CD4-positive, alpha-beta T cell treated with Interleukin-4 for 1 hour (primary cell): ENCODE measurements at places on chromosomes 1 and 21.

- DNase-seq, result no peak
Measured at GRCh38 chr1:173002891-173003838, 47.6 kb downstream of the TNFSF18 start.

DNA sequence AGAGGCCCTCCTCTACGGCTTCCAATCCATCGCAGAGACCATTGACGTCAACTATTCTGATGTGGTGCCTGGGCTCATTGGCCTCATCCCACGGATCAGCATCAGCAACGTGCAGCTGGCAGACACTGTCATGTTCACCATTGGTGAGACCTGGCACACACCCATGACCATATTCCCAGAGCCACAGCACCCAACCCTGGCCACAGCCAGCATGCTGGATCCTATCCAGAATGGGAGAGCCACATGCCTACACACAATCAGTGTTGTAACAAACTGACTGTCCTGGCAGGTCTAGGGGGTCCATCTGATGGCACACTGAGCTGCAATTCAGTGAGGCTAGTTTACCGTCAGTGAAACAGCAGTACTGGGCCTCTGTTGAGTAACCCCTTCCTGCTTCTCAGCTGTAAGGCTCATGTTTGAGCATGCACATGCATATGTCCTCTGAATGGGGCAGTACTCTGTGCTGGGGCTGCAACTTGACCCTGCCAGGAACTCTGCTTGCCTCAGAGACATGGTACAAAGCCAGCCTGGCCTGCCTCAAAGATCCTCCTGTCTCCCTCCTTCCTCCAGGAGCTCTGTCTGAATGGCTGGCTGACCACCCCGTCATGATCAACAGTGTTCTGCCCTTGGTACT is 10.8 kb downstream of the IPO13 start:
- no peak for DNase-seq

DNA sequence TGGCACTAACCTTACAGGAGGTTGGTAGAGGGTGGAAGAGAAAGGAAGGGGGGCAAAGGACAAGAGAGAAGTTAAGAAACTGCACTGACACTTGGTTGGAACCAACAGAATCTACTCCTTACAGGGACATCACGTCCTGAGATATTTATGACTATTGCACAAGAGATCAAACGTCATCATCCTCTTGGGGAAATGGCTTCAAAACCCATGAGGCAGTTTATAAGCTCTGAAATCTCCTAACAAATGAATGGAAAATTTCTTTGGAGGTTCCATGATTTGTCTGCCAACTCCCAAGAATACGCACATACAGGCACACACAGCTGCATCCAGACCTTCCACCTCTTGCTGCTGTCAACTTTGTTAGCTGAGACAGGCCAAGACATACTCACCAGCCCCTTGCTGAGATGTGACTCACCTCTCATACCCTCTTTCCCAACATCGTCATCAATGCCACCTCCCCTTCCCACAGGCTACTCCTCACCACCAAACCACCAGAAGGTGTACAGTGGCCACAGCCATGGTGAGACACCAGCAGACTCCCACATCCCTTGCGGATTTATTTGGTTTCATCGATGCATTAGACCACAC is 135.5 kb downstream of the SETD4 start:
- DNase-seq, result no peak

GRCh38 chr1:108357802-108358201 is 92.3 kb upstream of the NBPF6 start:
- no peak for DNase-seq

DNA sequence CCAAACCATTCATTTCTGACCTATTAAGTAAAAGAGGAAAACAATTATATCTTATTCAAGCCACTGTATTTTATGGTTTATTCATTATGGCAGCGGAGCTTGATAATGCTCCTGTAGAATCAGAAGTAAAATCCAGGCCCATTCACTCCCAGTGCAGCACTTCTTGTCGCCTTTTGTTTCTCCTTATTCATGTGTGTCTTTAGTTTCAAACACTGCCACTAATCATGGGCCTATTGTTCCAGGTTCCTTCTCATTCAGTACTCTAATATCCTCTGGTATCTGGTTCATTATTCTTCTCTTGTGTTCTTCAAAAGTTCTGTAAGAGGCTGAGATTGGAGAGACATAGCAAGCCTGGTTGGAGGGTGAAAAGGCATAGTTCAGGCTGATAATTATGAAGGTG is 218.3 kb downstream of the LRRIQ3 start:
- no peak for DNase-seq

- DNase-seq, result no peak
Measured at GRCh38 chr1:3070644-3071564, 1.9 kb downstream of the PRDM16 start.

DNA sequence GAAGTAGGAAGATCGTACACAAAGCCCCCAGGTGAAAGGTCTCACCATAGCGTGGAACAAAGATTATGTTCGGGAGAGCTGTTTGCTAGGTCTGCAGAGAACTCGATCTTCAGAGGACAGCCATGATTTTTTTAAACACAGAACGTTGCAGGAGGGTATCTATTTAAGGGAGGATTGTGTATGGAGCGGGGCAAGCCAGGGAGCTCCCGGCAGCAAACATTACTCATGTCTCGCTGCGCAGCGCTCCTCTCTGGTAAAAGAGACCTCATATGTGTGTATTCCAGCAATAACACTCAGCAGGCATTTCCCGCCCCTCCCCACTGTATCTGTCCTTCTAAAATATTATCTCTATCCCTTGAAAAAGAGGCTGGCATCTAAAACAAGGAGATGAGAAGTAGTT is 2.7 kb downstream of the GLIS1 start:
- no peak for DNase-seq

DNA sequence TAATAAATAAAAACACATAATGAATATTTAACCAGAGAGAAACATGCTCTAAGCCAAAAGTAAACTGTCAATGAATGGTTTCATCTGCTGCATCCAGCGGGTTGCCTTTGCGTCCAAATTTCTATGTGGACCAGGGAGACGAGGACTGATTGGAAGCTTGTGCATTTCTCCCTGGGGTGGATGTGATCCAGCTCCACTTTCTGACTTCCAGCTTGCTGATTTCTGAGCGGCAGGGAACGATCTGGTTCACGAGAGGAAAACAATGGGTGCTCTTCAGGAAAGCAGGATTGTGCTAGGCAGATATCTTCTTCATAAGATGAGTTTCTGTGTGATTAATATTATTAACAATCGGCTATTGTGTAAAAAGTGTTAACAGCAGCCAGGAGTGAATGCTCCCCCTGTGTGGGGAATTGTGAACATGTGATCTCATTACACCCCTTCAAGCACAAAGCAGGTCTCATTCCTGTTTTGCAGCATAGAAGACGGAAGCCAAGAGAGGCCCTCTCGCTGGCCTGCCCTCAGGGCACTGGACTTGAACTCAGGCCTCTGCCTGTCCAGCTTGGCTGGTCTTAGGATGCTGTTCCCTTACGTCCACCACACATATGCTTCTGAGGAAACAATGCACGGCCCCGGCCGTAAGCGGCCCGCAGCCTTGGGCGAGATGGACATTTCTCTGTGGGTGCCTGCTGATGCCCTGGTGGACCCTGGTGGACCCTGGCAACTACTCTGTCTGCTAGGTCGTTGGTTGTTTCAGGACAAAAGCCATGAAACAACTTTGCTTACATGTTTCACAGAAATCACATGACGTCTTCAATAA is 183.4 kb upstream of the C1orf174 start:
- no peak for DNase-seq

GRCh38 chr1:192952646-192953045 is 106.5 kb downstream of the UCHL5 start:
- no peak for DNase-seq

- peak; percentile 73 for DNase-seq
Measured at GRCh38 chr1:28359592-28360239, 9.8 kb upstream of the PHACTR4 start.

- DNase-seq, result no peak
Measured at GRCh38 chr1:2322065-2322571, 69.2 kb downstream of the MORN1 start.

DNA sequence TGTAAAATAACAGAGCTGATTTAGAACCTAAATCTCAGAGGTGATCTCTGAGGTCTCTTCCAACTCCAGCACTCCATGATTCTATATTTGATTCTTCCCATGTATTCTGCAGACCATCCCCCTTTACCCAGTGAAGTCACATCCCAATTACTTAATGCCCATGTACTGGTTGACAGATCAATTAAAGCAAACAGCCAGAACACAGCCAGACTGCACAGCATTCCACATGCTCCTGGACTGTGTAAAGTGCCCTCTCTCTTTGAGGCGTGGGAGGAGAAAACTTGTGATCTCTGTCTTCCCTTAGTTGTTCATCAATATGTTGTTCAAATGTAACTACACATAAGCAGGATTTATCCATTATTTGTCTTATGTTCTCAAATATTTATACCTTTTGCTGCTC is 18.1 kb downstream of the NOS1AP start:
- DNase-seq, result no peak

DNA sequence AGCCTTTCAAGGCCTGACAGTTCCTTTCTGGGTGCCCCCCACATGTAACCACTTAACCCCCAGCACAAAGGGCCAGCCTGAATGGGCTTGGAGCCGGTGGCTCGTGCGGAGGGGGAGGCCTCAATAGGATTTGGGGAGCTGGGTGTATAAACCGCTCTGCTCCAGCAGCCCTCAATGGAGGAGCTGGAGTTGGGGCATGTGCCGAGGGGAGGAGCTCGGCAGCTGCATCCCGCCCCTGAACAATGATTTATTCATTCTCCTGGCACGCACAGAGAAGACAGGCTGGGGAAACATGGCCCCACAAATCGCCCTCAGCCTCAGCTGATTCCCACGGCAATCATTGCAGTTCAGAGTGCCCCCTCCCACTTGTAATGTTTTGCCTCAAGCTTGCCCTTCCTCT is 6.9 kb upstream of the C1orf216 start:
- DNase-seq, result no peak

- no peak for DNase-seq
Measured at GRCh38 chr1:66450043-66450514, 83.9 kb upstream of the SGIP1 start.

DNA sequence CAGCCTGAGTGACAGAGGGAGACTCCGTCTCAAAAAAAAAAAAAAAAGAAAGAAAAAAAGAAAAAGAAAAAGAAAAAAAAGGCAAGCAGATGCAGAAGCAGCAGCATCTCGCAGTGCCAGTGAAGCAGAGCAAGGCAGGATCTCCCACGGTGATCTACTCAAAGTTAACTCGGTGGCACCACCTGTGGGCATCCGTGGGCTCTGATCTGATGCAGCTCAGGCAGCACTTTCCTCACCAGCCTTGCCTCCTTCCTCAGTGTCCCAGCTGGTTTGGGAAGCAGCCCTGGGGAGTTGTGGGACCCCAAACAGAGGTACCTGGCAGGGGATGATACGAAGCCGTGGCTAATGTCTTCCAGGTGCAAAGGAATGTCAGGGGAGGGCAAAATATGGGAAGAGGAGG is 104.3 kb upstream of the KRTAP19-8 start:
- DNase-seq, result peak; percentile 35

DNA sequence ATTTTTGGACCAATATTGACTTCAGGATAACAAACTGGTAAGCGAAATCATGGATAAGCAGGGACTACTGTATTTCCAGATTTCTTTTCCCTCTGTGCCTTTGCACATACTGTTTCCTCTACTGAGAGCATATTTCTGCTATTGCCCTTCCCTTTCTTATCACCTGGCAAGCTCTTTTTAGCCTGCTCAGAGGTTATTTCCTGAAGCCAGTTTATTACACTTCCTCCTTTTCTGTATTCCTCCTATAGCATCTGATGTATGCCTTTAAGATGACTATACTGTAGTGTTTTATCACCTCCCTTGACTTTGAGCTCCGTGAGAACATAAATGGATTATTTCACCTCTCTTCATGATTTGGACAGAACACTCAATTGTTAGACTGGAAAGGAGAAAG is 49.0 kb downstream of the MAGI3 start:
- DNase-seq, result no peak

DNA sequence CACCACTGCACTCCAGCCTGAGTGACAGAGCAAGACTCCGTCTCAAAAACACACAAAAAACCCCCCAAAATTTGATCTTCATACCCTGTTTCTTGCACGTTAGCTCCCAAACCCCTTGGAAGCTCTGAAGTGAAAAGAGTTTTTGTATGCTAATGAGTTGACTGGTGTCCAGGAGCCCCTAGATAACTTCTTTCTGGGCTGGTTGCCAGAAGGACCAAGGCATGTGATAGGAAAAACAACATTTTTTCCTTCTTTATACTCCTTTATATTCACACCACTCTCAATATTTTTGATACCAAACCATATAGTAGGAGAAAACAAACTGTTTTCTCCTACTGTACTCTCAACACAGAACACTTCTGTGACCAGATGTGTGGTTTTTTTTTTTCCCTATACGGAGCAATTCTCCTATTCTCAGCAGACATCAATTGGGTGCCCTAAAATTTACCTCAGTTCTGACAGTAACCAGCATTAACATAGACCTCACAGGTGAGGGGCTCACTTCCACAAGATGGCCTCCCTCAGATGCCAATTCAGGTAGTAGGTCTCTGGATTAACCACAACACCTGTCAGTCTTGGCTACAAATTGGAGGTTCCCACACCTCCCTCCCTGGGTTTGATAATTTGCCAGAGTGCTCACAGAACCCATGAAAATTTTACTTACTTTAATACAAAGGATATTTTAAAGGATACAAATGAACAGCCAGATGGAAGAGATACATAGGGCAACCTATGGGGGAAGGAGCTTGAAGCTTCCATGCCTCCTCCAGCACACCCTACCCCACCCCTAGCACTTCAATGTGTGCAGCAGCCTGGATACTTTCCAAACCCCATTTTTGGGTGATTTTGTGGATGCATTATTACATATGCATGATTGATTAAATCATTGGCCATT is 25.6 kb downstream of the ZYG11B start:
- no peak for DNase-seq

DNA sequence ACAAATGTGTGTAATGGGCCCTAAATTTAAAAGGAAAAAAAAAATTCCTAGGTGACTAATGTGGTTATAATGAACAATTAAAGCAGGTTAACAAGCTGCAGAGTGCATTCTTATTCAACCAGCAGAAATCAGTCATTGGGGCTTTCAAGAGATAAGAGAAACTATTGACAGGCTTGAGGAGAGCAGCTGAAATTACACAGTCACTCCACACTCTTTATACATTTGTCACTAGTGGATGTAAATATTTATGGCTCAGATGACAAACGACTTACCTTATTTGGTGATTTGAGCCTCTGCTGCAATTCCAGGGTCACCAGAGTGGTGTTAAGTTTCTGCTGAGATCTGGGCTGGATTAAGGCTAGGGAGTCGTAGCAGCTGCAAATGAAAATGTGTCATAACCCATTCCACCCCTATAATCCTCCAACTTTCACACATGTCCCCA is 896.3 kb downstream of the TTLL7 start:
- DNase-seq, result no peak

GRCh38 chr1:215055281-215055935 is 27.1 kb upstream of the KCNK2 start:
- DNase-seq, result no peak

- DNase-seq, result no peak
Measured at GRCh38 chr1:6691507-6691906, 10.1 kb downstream of the DNAJC11 start.

- DNase-seq, result no peak
Measured at GRCh38 chr1:27318136-27318535, 3.8 kb upstream of the TMEM222 start.

GRCh38 chr1:156543066-156543465 is 29.3 kb downstream of the IQGAP3 start:
- no peak for DNase-seq
